ENCODE measurements at places on chromosomes 2 and 18. TPM values are rescaled to one million over a fixed set of nuclear protein-coding genes. Genes with fewer than 3 reads are reported as not detected.

The LYG2 gene
- not detected for total RNA-seq

The KIAA2012 gene
- not detected for total RNA-seq

The PMAIP1 gene
- 1.3 TPM for total RNA-seq

The PTH2R gene
- not detected for total RNA-seq

- ATAC-seq = no peak
Observed at GRCh38 chr2:14348247-14348646, 284.3 kb upstream of the LRATD1 start.

DNA sequence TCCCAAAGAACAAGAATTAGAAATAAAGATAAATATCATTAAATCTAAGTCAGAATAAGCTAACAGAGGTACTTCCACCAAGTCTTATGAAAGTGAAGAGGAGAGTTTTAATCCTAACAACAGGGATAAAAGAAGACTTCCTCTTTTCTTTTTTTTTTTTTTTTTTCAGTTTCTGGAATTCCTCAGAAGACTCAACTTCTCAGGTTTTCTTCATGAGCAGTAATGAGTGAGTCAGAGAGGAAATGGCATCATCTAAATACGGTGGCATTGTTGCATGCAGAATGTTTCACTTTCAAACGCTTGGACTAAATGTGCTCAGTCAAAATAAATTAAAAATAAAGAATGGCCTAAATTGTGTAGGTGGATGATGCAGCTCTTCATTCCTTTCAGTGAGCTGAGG is 45.6 kb upstream of the ARHGAP15 start:
- no peak for ATAC-seq

DNA sequence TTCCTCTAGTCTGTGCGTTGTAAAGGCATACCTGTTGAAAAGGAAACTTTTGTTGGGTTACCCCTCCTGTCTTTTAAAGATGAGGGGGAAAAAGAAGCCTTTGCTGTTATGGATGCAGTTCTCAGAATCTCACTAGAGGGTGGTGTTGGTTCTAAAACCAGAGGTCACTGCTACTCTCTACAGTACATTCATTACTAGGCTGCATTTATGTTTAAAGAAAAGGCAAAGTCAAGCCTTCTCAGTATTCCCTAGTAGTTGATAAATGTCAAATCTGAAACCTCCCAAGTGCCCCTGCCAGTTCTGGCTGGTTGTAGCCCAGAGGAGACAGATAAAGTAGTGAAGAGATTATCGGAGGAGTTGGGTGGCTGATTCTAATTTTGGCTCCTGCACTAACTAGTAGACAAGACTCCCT is 1.4 kb upstream of the PLCL1 start:
- no peak for ATAC-seq

- no peak for ATAC-seq
Observed at GRCh38 chr2:161913865-161914264, 160.2 kb downstream of the DPP4 start.

- ATAC-seq = no peak
Observed at GRCh38 chr2:83331810-83332209, 1127.3 kb downstream of the SUCLG1 start.

Measured in gastroesophageal sphincter (tissue), 4 donors.